ENCODE measurements at places on chromosomes 3 and 15.

GRCh38 chr3:104367000-104367399 lies 999.7 kb upstream of the ALCAM start:
- no peak for DNase-seq

- DNase-seq: no peak
These were observed 127.3 kb upstream of the ROPN1 start for GRCh38 chr3:124119056-124119716.

- no peak for DNase-seq
These were observed 162.7 kb upstream of the MEIS2 start for GRCh38 chr15:37262922-37263608.

- no peak for DNase-seq
These were observed 1071.6 kb downstream of the PLOD2 start for GRCh38 chr3:145089337-145089736.

DNA sequence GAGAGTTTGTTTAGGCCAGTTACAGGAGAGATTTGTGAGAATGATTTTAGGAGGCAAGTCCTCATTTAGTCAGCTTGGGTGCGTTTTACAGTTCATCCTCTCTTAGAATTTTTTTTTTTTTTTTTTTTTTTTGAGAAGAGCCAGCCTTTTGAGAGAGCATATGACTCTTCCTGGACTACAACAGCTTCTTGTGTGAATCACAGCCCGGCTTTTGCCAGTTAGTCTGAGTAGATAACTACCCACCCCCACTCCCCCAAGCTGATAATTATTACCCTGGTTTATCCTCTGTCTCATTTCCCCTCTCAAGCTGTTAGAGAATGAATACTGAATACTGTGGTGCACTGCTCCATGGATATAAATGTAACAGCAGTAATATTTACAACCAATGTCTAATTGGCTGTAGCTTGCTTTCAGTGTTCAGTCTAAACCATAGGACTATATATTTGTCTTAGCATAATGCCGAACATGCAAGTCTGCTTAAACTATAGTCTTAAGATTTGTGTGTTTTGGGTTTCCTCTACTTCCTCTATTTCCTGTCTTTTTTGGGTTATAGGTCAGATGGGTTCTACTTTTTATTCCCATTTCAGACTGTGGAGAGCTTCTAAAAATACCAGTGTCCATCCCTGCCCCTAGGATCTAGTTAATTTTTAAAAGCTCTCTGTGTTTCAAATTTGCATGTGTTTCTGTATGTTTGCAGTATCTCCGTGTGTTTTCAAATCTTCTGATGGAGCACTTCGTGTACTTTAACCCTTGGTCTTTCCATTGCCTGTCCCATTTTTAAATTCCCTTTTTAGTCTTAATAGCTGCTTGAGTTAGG lies 8.0 kb downstream of the CHD2 start:
- no peak for DNase-seq

GRCh38 chr15:82832601-82833361 lies 23.4 kb downstream of the WHAMM start:
- no peak for DNase-seq

DNA sequence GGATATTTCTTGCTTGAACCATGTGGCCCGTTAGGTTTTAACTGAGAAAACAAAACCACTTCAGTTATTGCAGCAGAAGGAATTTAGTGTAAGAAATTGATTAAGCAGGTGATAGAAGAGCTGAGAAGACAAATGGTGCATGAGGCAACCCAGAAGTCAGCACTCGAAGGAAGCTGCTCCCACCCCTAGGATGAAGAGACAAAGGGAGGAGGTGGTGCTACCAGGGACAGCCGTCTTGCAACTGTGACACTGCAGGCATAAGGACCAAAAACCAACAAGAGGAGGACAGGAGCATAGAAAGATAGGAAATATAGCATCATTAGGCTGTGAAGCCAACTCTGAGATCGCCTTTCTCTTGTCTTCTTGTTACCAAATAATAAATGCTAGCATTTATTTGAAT lies 89.0 kb downstream of the IL20RB start:
- DNase-seq: no peak

- DNase-seq: no peak
These were observed 1.5 kb downstream of the VIPR1 start for GRCh38 chr3:42503957-42504333.

DNA sequence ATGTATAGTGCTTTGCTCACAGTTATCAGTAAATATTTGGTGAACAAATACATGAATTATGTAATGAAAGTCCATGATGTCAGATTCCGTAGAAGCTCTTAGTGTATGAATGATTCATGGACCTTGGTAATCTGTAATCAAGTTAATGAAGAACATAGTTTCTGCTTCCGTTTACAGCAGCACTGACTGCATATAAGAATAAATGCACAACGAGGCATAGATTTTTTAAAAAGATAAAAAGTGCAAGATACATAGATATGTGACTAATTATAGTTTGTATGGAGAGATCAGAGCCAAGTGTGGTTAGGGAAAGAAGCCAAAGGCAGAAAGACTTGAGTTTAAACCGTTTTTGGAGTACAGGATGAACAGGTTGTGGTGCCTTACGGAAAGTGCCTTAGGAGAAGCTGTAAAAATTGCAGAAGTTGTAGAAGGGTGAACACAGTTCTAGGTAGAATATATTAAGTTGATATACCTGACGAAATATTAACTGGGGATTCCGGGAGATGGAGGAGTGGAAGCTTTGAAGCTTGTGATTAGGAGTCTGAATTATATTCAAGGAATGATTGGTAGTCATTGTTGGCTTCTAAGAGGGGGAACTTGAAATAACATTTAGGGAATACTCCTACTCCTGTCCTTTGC lies 293.1 kb downstream of the NLGN1 start:
- DNase-seq: no peak

GRCh38 chr15:89372069-89372935 lies 37.7 kb upstream of the POLG start:
- DNase-seq: no peak

GRCh38 chr3:110822971-110823370 lies 248.6 kb upstream of the NECTIN3 start:
- no peak for DNase-seq

- DNase-seq: no peak
These were observed 88.8 kb downstream of the CACNA1D start for GRCh38 chr3:53583161-53583690.

DNA sequence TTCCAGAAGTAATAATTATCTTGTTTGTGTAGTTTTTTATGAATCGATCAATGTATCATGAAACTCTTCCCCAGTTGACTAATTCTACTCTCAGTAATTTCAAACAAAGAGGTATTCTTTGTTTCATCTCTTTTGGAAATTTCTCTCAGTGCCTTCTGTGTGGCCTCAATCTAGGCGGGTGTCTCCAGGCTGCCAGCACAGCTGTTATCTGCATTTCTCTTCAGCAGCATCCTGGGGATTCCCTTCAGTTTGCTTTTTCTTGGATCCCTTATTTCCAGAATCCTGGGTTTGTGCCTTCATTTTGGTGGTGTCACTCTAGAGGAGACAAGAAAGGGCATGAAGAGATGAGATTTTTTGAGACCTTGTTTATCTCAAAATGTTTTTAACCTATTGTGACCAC lies 22.7 kb downstream of the NIPA2 start:
- DNase-seq: no peak

- DNase-seq: no peak
These were observed 374.3 kb upstream of the TGFBR2 start for GRCh38 chr3:30232142-30232541.

- no peak for DNase-seq
These were observed 635.1 kb upstream of the MDFIC2 start for GRCh38 chr3:70947579-70947978.

GRCh38 chr3:126679318-126679751 lies 24.4 kb upstream of the TXNRD3 start:
- DNase-seq: peak; percentile 58

DNA sequence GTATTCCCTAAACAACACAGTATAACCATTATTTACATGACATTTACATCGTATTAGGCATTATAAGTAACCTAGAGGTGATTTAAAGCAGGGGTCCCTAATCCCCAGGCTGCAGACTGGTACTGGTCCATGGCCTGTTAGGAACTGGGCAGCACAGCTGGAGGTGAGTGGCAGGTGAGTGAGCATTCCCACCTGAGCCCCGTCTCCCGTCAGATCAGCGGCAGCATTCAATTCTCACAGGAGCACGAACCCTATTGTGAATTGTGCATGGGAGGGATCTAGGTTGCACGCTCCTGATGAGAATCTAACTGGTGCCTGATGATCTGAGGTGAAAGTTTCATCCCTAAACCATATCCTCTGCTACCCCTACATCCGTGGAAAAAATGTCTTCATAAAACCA lies 138.2 kb downstream of the ATP10A start:
- DNase-seq: no peak

DNA sequence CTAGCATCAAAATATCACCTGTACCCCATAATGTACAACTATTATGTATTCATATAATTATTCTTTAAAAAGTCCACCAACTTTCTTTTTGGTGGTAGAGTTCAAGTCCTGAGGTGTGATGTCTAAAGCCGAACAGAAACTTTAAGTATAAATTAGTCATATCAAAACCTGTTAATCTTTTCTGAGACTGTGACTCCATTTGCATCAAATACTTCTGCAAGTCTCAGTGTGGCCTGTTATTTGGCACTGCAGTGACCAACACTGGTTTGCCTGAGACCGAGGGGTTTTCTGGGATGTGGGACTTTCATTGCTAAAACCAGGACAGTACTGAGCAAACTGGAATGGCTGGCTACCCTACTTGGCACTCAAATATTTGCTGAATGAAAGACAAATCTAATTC lies 7.3 kb downstream of the NGLY1 start:
- DNase-seq: no peak

DNA sequence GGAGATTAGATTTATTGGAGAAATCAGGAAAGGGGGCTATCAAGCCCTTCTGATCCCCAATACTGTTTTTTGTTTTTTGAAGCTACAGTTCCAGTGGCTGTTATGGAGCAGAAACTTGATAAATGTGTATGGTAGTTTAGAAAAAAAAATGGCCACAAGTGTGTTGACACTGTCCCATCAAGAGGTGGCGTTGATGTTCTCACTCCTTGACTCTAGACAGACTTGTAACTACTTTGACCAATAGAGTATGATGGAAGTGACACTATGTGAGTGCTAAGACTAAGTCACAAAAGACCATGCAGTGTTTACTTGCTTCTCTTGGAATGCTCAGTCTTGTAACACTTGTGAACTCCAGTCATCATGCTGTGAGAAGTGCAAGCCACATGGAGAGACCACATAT lies 356.7 kb downstream of the PDCD6IP start:
- no peak for DNase-seq

DNA sequence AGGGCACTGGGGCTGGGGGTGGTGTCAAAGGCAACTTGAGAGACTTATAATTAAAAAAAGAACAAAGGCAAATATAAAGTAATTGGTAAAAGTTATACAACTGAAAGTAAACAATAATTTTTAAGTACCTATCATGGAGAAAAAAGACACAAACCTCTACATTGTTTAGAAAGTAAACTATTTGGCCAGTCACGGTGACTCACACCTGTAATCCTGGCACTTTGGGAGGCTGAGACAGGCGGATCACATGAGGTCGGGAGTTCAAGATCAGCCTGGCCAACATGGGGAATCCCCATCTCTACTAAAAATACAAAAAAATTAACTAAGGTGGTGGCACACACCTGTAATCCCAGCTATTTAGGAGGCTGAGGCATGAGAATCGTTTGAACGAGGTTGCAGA lies 25.8 kb downstream of the RPSA start:
- no peak for DNase-seq

DNA sequence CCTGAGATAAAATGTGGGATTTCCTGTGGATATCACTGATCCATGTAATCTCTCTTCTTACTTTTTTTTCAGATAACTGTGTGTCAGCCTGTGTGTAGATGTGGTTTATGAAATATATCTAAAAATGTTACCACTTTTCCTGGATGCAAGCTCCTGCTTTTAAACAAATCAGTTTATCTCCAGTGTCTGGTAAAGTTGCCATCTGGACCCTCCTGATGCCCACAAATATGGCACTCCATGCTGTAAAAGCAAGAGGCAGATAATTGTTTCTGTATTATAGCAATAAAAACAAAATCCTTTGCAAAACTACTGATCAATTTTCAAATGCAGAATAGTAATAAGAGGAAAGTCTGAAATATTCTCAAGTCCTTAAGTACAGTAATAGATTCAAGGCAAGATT lies 7.6 kb upstream of the DCLK3 start:
- no peak for DNase-seq

GRCh38 chr3:64110071-64110470 lies 86.8 kb upstream of the PSMD6 start:
- DNase-seq: no peak

- no peak for DNase-seq
These were observed 107.8 kb downstream of the SLCO3A1 start for GRCh38 chr15:91961357-91961756.

DNA sequence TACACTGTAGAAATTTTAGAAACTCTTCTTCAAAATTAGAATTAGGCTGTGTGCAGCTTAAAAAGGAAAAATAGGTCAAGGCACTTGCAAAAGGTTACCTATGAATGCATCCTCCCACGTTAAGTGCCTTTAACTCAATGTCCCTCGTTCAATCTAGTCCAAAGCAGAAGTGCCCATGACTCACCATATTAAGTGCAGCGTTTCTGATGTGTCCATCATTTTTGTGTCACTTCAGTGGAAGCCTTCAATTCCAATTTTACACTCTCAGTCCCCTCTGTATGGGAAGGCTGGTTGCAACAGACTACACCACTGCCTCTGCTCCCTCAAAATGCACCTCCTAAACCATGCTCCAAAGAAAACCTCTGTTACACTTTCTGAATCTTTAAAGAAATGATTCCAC lies 53.4 kb downstream of the FOXB1 start:
- DNase-seq: no peak

- DNase-seq: no peak
These were observed 86.0 kb downstream of the EFL1 start for GRCh38 chr15:82176542-82176941.

DNA sequence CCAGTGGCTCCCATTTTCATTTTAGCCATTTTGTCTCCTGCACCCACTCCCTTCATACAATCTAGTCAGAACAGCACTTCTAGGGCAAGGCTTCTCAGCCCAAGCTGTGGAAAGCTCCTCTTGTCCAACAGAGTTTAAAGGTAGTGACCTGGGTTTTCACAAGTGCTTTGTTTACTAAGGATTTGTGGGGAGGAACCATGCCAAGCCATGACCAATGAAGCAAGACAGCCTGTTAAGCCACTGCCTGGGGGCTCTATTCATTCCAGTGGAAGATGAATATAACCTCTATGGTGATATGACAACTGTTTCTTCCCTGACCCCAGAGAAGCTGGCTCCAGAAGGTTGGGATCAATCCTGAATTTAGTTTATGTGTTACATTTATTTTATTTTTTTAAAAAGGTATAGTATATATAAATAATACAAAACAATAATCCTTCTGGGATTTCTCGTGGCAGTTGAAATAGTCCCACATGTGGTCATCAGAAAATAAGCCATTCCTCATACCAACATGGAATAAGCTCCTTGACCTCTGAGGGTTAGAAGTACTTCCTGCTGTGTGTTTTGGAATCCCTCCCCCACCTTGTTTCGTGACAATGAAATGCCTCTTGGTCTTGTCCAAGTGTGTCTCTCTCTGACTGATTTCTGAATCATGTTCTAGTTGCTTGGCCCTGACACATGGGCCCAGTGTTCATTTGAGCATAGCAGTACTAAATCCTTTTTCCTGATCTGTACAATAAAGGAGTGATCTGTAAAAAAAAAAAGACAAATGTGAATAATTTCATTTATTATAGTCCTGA lies 13.3 kb upstream of the THUMPD3 start:
- no peak for DNase-seq

All from activated CD8-positive, alpha-beta memory T cell treated with anti-CD3 and anti-CD28 coated beads for 4 hours (primary cell).